ENCODE measurements at places on chromosomes 2 and 18.

- DNase-seq = no peak
Observed at GRCh38 chr2:231646476-231646875, 53.8 kb downstream of the TEX44 start.

DNA sequence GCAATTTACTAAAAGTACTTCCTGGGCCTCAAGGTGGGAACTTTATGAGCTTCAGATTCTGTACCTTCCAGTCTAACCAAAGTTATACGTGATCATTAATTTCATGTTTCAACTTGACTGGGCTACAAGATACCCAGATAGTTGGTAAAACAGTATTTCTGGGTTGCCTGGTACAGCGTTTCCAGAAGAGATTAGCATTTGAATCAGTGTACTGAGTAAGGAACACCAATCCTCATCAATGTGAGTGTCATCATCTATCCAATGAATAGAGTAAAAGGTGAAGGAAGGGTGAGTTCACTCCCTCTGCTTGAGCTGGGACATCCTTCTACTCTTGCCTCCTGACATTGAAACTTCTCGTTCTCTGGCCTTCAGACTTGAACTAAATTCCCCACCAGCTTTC, 274.5 kb upstream of the ID2 start:
- no peak for DNase-seq

DNA sequence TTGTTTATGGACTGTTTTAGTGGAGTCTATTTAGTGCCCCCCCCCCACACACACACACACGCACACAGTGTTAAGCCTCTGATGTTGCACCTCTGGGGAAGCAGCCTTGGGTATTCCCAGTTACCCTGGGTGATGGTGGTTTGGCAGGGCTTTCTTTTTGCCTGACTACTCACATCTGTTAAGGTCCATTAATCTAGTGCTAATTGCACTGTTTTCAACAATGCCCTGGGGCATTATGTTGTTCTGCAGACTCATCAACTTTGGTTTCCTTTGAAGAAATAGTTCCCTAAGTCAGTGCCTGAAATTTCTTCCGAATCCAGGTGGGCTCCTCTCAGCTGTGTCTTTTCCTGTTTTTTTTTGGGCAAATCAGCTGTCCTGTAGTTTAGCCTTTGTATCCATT, 34.7 kb downstream of the SPOPL start:
- DNase-seq = no peak

DNA sequence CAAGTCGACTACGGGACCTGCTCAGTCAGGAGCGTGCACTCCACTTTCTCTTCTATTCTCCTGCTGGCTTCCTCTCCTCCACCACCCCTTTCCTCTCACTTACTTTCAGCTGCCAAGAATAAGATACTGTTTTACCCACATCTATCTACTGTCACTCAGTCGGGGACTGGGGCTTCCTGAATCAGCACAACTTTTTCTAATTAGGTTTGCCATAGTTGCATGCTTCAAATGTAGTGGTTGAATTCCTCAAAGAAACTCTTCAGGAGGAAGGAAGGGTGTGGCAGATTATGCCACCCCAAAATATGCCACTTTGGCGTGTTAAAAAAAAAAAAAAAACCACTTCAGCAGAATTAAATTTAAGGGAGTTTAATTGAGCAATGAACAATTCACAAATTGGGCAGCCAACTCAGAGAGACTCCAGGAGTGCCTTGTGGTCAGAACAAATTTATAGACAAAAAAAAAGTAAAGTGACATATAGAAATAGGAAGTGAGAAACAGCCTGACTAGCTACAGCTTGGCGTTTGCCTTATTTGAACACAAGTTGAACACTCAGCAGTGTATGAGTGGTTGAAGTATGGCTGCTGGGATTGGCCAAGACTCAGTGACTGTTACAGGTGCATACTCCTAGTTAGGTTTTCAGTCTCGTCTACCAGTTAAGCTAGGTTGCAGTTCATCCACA, 32.5 kb upstream of the RMDN2 start:
- no peak for DNase-seq

GRCh38 chr2:233928594-233929351, 11.6 kb downstream of the TRPM8 start:
- no peak for DNase-seq

GRCh38 chr2:231720987-231721966, 13.0 kb downstream of the PTMA start:
- DNase-seq = no peak

GRCh38 chr2:202432776-202433175, 56.6 kb downstream of the BMPR2 start:
- DNase-seq = no peak

GRCh38 chr2:134173338-134174016, 80.4 kb upstream of the MGAT5 start:
- DNase-seq = no peak

DNA sequence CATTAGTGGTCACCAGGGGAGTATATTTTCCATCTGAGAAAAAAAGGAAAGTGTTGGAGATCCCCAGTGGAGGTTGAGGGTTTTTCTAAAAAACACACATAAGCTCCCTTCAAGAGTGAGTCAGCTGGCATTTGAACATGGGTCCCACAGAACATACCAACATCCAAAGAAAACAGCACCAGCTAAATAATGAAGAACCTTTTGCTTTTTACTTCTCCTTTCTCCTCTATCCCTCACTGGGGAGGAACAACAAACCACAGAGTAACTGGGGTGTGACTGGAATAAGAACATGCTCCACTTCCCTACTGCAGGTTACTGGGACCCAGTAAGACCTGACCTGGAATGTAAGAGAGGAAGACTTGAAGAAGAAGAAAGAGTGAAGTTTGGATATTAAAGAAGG, 56.5 kb upstream of the RAPH1 start:
- DNase-seq = no peak

- DNase-seq = no peak
Observed at GRCh38 chr2:180385601-180386201, 378.6 kb upstream of the CWC22 start.

- no peak for DNase-seq
Observed at GRCh38 chr2:201343559-201343958, 13.6 kb downstream of the FLACC1 start.

DNA sequence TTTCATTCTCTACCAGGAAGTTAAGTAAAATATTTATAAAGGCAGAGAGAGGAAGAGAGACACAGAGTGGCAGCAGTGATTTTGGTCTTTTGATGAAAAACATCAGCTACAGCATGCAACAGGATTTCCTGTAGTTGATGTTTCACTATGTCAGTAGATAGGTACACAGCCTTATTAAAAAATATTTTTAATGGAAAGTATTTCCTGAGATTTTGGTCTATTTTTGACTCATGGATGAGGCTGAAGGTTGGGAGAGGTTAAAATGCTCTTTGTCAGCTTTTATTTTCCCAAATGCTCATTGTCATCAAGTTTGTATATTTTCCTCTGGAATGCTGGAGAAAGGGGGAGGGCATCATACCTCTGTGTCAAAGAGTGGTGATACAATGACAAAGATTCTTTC, 1112.5 kb downstream of the CBLN2 start:
- DNase-seq = no peak

DNA sequence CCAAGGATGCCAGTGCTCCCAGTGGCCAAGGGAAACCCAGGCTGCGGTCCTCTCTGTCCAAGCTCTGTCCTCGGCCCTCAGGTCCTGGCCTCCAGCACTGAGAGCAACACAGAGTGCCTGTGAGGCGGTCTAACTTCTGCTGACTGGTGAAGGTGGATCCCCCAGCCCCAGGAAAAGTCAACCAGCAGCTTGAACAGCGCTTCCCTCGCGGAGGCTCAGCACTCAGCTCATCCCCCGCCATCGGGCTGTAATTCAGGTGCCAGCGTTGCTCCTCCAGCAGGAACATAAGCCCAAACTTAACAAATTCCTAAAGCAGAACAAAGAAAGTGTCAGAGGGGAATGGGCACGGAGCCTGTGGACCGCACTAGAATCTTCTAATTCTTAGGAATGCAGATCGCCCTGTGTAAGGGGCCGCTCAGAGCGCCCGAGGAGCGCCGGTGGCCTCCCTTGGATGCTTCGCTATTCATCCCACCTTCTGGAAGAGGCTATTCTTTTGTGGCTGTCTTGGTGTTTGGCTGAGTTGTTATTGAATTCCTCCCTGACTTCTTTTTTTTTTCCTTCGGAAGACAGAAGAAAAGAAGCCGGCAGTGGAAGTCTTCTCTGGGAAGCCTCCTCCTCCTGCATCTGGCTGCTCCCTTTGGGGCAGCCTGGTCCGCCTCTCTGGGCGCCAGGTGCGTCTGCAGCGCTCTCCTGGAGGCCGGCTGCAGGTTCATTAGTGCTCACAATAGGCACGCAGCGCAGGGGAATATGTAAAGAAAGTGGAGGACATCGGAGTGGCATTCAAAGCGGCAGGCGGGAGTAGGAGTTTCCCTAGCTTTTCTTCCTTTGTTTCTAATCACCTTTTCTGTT, 905.6 kb downstream of the TSN start:
- DNase-seq = no peak

DNA sequence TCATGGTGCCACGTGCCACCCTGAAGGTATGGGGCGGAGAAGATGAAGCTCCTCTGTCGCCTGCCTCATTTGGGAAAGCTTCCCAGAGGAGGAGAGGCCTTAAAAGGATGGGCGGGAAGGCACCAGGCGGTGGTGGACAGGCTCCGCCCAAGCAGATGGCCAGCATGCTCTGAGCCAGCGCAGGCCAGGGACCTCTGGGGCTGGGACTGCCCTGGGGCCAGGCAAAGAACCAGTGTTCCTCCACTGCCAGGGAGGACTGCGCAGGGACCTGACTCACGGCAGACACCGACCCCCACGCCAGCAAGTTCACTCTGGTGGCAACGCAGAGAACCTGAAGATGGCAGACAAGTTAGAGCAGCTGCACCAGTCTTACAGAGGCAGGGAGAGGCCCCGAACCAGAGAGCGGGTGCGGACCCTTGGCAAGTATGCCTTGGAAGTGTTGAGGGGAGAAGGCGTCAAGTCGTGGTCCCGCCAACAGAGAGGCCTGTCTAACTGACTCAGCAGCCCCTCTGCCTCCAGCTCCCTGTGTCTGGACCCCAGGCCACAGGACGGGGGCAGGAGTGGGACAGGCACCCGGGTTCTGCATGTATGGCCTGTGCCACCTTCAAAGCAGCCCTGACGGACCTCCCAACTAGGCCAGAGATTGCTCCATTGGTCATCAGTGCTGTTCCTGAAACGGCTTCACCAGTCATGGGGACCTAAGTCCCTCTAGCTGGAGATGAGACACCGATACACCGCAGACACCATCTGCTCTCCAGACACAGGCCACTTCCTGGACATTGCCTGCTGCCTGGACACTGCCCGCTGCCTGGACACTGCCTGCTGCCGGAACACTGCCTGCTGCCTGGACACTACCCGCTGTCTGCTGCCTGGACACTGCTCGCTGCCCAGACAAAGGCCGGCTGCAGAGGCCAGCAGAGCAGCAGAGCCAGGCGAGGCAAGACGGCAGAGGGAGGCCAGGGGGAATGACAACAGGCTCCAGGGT, 124.7 kb downstream of the HDAC4 start:
- DNase-seq = no peak

DNA sequence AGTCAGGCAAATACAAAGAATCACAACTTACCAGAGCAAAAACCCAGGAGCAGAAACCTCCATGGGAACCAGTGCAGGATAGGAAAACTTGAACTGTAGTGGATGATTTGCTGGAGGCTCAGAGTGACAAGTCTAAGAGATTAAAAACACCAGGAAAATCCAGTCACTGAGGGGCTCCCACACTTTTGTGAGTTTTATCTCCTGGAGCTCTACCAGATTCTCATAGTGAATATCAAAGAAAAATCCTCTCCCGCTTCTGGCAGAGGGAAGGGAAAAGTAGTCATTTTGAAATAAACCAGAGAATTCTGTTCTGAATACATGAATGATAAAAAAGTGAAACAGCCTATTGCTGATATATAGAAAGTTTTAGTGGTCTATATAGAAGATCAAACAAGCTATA, 23.1 kb downstream of the NABP1 start:
- no peak for DNase-seq

DNA sequence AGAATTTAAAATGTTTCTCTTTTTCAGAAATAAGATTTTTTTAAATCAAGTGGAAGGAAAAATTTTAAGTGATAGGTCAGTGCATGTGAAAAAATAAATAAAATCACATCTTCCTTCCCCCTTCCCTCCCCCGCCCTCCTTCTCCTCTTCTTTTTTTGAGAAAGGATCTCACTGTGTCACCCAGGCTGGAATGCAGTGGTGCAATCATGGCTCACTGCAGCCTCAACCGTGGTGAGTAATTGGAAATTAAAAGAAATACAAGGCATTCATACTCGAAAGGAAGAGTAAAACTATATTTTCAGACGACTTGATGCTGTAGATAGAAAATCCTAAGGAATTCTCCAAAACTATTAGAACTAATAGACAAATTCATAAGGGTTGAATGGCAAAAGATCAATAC, 16.9 kb upstream of the CRACDL start:
- DNase-seq = no peak

DNA sequence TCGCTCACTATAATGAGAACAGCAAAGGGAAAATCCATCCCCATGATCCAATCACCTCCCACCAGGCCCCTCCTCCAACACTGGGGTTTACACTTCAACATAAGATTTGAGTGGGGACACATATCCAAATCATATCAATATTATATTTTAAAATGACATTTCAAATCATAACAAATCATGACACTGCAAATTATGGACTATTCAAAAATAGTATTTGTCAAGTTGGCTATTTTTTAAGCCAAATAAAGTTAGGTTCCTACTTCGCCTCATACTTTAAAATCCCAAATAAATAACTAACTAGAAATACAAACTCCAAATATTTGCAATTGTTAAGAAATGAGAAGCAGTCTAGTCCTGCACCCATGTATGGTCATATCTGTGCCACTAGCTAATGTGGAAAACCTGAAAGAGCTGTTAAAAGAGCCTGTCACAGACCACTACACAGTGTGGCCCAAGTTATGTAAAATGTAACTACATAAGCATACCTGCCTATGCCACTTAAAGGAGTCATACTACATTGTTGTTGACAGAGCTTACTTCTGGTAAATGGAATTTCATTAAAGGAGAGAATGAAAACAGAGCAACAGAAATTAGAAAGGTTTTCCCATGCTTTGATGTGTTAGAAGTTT, 334.7 kb upstream of the GULP1 start:
- DNase-seq = no peak

- no peak for DNase-seq
Observed at GRCh38 chr2:65030476-65031332, 25.5 kb upstream of the CEP68 start.

DNA sequence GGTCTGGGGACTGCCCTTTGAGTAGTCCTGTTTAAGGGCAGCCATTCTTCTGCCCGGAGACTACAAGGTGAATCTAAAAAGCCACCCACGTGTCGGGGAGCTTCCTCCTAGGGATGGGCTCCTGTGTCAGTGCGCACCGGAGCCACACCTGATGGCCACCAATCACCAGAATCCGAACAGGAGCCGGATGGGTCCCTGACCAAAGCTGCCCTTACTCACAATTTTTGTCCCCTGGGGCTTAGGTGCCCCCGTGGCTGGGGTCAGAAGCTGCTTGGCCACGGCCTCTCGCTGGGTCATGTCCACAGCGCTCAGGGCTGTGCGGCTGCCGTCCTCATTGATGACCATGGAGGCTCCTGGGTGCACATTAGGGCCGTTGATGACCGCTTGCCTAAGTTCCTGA, 30.9 kb downstream of the POLR1A start:
- no peak for DNase-seq

- DNase-seq = no peak
Observed at GRCh38 chr2:86078774-86079545, 26.7 kb downstream of the POLR1A start.

GRCh38 chr2:156005999-156006712, 326.4 kb downstream of the NR4A2 start:
- no peak for DNase-seq

- DNase-seq = no peak
Observed at GRCh38 chr2:123098619-123099018, 926.5 kb upstream of the CNTNAP5 start.
